ENCODE measurements at places on chromosomes 5 and 9. TPM values are rescaled to one million over a fixed set of nuclear protein-coding genes. Genes with fewer than 3 reads are reported as not detected.

GRCh38 chr5:149419859-149420544 lies 40.9 kb upstream of the IL17B start:
- DNase-seq: no peak

DNA sequence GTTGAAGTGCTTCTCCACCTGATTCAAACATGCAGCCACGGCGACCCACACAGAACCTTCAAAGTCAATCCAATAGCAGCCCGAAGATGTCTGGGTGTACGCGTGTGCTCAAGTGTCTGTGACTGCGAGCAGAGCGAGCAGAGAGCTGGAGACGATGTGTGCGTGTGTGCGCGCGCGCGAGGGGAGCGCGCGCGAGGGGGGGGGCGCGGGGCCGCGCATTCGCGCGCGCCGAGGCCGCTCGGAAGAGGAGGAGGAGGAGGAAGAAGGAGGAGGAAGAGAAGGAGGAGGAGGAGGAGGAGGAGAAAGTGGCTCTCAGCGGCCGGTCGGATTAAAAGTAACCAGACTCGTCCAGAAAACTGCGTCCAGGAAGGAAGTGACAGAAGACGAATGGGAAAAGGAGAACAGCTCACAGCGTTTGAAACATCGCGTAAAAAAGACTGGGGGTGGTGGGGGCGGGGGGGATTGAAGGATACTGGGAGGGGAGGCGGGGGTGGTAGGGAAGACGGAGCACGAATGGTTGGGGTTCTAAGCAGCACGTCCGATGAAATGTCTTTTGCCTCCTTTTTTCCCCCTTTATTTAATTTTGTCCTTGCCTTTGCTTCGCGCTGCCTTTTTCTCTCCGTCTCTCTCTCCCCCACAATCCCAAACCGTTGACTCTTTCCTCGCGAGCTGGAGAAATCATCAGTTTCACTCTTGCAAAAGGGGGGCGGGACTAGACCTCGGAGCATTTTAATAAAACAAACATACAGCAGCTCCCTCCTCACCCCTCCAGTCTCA lies at the start of gene MEF2C:
Gene MEF2C (minus strand): TSS at position 126 of the 777 bp plus-strand sequence. CDS start 59,396 bp downstream, outside the sequence.
- DNase-seq: peak; percentile 12

- no peak for DNase-seq
These were observed 665 bp upstream of the INSL4 start for GRCh38 chr9:5230554-5230953.

DNA sequence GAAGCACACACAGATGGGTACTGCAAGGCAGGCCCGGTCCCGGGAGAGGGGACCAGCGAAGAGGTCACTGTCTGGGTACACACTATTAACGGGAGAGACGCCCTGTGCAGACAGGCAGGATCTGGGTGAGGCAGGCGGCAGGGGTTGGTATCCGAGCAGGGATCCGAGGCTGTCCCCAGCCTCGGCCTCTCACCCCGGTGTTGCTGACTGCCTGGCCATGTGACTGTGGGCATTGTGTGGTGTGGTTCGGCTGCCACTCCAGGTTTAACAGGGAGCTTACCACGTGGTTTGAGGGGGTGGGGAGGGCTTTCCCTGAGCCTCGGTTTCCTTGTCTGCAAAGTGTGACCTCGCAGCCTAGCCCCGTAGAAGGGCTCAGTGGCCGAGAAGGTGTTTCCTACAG lies 11.1 kb upstream of the RALGDS start:
- no peak for DNase-seq

DNA sequence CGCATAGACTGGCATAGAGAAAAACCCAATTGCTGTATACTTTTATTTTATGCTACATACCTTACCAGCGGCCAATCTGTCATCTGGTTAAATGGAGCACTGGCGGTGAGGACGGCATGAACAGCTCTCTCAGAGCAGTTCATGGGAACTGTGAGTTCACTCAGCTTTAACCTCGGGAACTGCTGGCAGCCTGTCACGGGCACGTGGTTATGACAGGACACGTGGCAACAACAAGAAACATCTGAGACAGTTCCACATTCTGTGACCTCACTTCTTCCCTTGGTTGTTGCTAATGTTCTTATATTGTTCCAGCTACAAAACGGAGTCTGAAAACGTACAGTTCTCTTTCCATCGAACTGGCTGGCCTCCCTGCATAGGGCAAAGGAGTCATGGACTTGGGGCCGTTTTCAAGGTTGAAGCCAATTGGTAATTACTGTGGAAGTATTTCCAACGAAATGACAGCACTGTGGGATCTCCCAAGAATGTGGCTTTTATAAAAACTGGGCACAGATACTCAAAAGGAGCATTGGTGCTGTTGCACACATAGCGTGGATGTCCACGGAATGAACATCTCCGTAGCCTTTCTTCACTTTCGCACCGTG lies 246.3 kb upstream of the DAP start:
- DNase-seq: no peak

The BRINP1 gene
- total RNA-seq: not detected

Measured in activated naive CD4-positive, alpha-beta T cell treated with anti-CD3 and anti-CD28 coated beads for 36 hours (primary cell).